ENCODE measurements at places on chromosomes 5 and 9. TPM values are rescaled to one million over a fixed set of nuclear protein-coding genes. Genes with fewer than 3 reads are reported as not detected.

GRCh38 chr5:123138774-123139173, 49.7 kb downstream of the PRDM6 start:
- DNase-seq, result no peak

GRCh38 chr5:50710838-50711237, 44.4 kb downstream of the PARP8 start:
- DNase-seq, result peak; percentile 5

DNA sequence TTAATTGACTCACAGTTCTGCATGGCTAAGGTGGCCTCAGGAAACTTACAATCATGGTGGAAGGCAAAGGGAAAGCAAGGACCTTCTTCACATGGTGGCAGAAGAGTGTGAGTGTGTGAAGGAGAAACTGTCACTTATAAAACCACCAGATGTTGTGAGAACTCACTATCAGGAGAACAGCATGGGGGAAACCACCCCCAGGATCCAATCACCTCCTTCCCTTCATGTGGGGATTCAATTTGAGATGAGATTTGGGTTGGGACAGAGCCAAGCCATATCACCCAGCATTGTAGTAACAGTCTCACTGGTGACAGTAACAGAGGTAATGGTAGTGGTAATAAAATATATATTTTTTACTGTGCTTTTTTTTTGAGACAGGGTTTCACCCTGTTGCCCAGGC, 18.1 kb downstream of the ZBTB5 start:
- no peak for DNase-seq

GRCh38 chr9:78029551-78030295, 1.9 kb downstream of the GNAQ start:
- no peak for DNase-seq

Gene HRH2
- not detected for total RNA-seq

Measured in fibroblast of villous mesenchyme (primary cell).